ENCODE measurements at places on chromosomes 1 and 21.

DNA sequence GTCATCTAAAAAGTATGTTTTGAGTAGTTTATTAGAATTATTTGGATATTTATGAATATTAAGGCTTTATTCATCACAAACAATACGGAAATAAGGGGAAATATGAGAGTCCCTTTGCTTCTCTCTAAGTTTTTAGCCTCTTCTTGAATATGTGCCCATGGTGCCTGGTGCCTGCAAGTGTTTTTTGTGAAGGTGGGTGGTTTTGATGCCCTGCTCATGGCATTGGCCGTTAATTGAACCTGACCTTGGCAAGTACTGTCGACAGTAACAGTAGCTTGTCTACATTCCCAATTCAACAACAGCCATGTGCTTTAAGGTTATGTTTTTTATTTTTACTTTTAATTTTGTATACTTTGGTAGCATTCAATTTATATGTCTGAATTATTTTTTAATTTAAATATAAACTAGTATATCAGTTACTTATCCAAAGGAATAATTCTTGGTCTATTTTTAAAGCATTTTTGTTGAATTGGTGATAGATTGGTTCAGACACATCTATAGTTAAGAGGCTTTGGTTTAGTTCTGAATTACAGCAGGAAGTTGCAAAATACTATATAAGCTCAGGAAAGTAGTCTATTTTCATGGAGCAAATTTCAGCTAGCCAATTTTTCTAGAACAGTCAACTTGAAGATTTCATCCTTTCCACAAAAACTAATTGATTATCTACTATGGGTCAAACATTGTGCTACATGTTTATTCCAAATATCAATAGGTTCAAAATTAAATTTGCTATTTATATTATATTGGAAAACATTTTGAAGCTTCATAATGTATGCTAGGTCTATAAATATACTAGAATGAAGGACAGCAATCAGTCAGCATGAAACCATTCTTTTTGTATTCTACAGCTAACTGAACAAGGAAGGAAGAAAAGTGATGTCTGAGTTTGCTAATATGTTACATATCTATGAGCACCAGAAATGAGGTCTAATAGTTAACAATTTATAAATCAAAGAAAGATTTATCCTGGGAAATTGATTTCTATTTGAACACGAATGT lies 184.4 kb downstream of the MRPL39 start:
- no peak for DNase-seq

DNA sequence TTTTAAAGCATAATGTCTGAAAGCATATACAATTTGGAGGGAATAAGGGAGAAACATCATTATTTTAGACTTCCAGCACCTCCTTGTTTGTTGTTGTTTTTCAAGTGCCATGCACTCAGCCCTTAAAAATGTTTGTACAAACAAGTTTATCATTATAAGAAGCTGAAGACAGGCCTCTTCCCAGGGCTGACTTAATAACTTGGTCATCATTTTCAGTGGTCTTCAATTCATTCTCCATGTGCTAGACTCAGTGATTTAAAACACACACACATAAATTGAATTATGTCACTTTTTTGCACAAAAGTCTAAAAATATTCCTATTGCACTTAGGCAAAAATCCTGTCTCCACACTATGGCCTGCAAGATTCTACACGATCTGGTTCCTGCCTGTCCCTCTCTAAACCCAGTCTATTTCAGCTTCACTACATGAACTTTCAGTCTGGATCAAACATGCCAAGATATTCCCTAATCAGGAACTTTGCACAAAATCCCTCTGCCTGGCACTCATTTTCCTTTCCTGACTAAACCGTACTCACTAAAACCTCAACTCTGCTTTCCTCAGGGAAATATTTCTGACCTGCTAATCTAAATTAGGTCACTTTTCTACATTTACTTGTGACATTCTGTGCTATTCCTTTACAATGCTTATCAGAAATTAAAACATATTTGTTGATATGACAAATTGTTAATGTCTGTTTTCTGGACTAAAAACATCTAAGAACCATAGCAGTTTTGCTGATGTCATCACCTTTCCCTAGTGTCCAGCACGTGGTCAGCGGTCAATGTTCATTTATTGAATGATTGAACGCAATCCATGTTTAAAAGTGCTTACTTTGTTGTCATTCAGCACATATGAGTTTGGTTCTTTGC lies 14.8 kb upstream of the GBP5 start:
- no peak for DNase-seq

- no peak for DNase-seq
These were observed at the start of gene LGR6 for GRCh38 chr1:202193614-202194327. Gene LGR6, plus strand, starts transcription at chr1:202193799. Its CDS starts 191 bp downstream, at chr1:202193990.

DNA sequence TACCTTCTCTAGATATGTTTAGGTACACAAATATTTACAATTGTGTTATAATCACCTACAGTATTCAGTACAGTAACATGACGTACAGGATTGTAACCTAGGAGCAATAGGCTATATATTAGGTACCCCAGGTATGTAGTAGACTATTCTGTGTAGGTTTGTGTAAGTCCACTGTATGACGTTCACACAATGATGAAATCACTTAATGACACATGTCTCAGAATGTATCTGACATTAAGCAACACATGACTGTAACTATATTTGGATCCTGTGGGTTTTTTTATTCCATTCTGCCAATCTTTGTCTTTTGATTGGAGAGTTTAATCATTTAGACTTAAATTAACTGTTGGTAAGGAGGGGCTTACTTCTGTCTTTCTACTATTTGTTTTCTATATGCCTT lies 52.1 kb downstream of the STYXL2 start:
- no peak for DNase-seq

- no peak for DNase-seq
These were observed 10.3 kb downstream of the SLC37A1 start for GRCh38 chr21:42523941-42524340.
